Cortex of kidney (tissue), 1 donor: ENCODE measurements at places on chromosomes 1 and 21.

- DNase-seq = no peak
Measured at GRCh38 chr1:118947790-118948189, 40.4 kb downstream of the TBX15 start.

DNA sequence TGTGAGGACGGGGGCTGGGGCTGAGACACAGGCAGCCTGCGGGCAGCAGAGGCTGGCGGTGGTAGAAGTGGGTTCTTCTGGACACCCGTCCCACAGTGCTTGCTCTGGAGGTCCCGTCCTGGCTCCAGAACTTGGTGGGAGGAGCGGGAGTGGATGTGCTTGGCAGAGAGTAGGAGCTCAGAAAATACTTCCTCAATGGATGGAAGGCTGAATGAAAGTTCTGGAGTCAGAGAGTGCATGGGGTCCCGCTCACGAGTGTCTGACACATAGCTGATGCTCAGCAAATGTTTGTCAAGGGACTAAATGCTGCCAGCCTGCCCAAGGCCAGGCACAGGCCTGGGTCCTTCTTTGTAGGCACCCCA lies 13.4 kb upstream of the NES start:
- DNase-seq = no peak

DNA sequence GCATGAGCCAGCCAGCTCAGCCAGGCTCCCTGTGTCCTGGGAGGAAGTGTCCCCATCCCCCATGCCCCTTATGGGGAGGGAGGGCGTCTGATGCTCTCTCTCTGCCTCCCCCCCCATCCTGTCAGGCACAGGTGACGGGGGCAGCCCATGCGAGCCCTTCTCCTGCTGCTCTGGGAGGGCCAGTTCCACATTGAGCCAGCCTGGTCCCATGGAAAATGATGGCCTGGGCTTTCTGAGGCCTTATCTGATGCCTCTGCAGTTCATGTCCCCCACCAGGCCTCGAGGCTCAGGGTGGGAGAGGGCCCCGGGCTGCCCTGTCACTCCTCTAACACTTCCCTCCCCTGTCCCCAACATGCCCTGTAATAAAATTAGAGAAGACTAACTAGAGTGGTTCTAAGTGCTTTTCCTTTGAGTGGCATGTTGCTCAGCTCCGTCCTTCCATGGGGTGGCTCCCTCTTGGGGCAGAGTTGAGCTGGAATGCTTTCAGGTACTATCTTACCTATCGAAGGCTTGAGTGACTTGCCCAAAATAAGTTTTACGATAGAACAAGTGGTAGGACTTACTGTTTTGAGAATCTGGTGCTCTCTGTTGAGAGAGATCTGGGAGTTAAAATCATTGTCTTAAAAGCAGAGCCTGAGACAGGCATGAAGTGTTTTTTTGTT lies 1.8 kb upstream of the MTFR1L start:
- no peak for DNase-seq

DNA sequence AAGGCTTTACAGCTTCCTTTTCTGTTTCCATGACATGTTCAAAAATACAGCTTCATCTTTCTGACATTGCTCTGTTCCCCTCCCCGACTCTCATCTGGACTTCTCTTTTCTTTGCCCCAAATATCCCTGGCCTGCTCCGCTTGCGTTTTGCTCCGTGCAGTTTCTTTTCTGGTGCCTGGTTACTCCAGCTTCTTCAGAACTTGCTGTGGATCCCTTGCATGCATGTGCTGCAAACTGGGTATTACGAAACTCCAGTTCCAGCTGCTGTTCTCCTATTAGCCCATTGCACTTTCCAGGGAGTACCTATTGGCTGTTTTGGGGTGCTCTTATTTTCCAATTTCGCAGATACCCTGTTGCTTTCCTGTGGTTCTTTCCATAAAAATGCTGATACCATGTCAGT lies 9.9 kb upstream of the NDC1 start:
- no peak for DNase-seq

DNA sequence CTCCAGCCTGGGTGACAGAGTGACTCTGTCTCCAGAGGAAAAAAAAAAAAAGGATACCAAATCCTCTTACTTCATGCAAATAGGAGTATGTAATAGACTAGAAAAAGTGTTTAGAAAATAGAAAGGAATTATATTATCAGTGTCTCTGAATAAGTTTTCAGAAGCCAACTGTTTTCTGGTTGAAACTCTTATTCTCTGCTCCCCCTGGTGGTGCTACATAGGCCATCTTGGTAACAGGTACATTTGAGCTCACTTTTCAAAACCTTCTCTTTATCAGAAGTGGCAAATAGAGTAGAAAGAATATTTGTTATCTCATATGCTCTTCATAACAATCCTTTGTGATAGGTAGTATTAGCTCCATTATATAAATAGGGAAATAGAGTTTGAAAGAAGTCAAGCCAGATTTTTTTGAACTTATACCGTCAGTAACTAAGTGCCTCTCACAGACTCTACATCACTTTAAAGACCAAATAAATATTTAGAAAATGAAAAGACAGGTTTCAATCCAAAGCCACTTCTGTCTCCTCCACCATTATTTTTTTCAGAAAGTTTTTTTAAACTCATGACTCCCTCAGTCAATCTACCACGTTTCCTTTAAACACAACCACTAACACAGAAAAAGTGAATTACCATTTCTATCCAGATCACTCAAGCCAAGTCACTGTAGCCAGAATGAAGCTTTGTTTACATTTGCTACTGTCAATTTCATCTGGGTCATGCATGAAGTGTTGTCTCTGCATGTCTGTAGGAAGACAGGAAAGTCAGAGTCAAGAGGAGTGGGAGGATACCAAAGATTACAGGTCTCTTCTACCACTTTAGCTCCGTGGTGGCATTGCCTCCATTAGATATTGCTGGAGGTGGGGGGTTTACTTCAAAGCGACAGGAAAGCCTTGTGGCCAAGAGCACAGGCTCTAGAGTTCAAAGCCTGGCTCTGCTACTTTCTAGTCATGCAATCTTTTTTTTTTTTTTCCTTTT lies 45.6 kb downstream of the IL23R start:
- DNase-seq = no peak

DNA sequence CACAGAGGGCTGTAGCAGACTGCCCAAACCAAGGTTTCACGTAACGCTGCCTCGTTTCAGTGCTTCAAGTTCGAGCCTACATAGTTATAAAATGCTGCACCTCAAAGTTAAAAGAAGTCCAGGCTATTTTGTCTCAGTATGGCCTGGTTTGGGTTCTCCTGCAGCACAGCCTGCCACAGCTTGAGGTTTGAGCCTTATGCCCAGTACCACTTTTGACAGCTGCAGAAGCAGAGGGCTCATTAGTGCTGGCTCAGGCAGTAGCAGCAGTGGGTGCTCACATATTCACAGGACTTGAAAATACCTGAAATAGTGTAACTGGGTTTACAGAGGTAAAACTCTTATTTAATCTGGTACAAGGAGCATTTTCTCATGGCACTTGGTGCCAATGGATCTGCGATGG lies 15.3 kb downstream of the SPATA46 start:
- DNase-seq = no peak

DNA sequence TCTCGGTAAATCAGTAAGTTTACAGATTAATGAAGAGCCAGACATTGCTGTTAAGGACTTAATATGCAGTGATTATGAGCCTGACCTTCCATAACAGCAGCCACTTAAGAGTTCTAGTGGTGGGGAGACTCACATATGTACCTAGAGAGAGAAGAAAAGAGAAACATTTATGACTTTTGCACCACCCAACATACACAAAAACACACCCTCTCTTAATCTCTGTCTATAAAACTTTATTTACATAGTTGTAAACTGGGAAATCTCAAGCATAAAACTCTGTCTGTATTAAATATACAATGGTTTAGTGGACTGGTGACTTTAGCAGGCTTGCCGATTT lies 347.4 kb upstream of the ADGRL2 start:
- DNase-seq = no peak

- DNase-seq = no peak
Measured at GRCh38 chr1:114234408-114235124, 80.9 kb upstream of the SYT6 start.

DNA sequence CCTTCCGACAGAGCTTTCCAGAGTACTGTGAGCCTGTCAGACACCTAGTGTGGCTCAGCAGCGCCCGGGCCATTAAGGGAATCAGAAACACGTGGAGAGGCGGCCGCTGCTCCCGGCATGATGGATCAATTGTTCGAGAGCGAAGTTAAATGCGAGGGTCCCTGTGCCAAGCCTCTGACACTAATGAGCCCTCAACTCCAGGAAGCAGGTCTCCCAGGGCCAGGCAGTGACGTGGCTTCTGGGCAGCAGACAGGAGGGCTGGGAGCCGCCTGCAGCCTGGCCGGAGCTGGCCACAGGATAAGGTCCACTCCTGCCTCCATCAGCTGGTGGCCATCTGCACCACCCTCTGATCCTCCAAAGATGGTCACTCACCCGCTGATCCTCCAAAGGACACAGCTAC lies 67.5 kb upstream of the CLDN14 start:
- no peak for DNase-seq

- no peak for DNase-seq
Measured at GRCh38 chr21:35015435-35016024, 33.6 kb downstream of the RUNX1 start.

- DNase-seq = no peak
Measured at GRCh38 chr1:220227393-220227792, 44.9 kb downstream of the RAB3GAP2 start.

DNA sequence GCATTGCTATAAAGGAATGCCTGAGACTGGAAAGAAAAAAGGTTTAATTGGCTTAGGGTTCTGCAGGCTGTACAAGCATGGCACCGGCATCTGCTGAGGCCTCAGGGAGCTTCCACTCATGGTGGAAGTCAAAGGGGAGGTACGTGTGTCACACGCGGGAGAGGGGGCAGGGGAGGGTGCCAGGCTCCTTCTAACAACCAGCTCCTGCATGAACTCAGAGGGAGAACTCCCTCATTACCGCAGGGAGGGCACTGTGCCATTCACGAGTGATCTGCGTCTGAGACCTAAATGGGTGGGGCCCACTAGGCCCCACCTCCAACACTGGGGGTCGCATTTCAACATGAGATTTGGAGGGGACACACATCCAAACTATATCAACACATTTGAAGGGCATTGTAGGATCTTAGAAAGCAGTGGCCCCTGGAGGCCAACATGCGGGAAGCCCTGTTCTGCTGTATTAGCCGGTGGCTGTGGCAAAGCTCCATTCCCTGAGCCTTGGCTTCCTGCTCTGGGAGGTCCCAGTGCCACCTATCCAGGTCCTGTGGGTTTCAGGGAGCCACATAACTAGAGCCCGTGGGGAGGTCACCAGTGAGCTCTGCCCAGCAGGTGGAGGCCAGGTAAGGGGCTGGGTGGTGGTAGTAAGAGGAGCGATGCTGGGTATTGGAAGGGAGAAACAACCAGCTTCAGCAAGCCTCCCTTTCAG lies 10.0 kb downstream of the WNT3A start:
- DNase-seq = no peak
